ENCODE measurements at places on chromosomes 11 and 22.

DNA sequence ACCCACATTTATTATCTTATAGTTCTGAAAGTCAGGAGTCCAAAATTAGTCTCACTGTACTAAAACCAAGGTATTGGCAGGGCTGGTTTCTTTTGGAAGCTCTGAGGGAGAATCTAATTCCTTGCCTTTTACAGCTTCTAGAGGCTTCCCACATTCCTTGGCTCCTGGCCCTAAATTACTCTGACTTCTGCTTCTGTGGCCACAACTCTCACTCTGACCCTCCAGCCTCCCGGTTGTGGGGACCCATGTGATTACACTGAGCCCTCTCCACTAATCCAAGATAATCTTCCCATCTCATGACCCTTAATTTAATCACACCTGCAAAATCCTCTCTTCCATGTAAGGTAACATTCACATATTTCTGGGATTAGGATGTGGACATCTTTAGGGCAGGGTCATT is 110.9 kb downstream of the ARL14EP start:
- no peak for DNase-seq

DNA sequence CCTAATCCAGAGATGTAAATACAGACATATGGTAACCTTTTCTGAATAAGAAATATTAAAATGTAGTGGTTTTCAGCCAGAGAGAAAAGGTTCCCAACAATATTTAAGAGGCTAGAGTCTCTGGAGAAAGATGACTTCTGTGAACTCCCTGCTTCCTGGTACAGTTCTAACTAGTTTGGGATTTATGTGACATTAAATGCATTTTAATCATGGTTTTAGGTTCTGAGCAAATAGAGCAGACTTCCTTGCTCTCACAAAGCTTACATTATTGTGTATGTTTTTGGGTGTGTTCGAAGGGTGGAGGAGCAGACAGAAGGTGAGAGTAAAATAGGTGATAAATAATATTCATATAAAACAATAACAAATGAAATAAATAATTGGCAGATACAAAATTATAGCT is 250.1 kb upstream of the LUZP2 start:
- no peak for DNase-seq

- no peak for DNase-seq
Measured at GRCh38 chr11:24837112-24837511, 340.3 kb downstream of the LUZP2 start.

DNA sequence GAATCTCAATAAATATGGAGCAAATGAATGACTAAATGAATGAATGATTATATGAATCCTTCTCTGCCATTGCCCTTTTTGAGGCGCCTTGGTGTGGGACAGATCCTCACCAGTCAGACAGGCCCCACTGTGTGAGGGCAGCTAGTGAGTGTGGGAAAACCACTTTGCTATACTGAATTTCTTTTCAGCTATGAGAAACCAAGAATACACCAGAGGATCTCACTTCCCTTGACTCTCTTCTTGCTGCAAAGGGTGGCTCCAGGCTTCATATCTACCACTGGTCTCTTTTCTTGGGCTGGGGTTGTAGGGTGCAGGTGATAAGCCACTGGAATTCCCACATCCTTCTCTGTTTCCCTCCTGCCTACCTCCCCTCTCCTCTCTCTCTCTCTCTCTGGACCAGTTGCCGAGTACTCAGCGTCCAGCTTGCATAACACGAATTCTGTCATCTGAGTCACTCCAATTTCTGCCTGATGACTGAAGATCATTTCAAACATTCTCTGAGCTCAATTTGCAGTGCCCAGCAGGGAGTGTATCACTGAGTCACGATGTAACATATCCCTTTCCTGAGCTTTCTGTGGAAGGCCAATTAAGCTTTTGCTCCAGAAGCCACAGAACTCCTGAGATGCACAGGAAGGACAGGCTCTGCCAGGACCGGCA is 304.3 kb upstream of the NCAM1 start:
- no peak for DNase-seq

GRCh38 chr11:109112821-109113280 is 309.1 kb upstream of the C11orf87 start:
- DNase-seq, result no peak

GRCh38 chr11:35039076-35039475 is 99.9 kb upstream of the CD44 start:
- no peak for DNase-seq

DNA sequence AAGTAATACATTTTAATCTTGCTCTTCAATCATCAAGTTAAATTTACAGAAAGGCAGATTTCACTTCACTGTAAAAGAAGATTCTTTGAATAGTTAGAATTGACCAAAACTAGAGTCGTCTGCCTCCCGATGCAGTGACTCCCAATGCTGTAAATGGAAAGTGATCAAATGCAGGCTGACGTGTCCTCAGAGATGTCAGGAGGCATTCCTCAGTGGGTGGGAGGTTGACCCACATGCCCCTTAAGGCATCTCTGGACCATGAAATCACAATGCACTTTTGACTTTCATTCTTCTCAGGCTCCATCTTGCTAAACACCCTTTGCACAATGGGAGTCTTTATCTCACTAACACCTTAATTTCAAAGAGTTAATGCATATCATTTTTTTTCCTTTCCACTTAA is 19.0 kb upstream of the CECR2 start:
- no peak for DNase-seq

DNA sequence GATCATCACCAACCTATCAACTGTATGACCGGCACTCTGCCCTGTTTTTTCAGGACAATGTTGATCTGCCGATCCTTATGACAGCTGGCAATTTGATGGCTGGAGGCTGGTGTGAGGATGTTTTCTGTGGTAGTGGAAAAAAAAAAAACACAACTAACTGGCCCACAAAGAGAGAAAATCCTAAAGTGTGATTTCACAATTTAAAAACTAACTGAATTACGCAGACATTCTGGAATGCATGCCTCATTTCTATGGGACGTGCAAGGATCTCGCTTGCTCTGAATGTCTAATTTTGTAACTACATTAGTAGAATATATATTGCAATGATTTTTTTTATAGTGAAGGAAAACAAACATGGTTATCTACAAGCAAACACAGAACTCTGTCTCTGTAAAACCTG is 590.5 kb downstream of the ETS1 start:
- no peak for DNase-seq

DNA sequence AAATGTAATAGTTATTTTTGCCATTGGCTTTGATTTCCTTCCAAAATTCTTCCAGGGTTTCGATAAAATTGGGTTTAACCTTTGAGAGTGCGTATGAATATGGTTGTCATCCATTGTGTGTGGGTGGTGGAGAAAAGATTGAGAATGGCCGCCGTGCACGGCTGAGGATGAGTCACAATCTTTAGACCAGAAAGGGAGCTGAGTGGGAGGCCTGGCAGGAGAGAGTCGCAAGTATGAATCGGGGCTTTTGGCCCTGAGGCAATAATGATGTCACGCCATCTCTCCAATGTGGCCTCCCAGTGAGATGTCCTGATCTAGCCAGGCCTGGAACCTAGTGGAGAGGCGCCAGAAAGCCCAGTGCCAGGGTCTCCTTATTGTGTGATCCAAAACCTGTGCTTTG is 33.1 kb upstream of the SMPD1 start:
- DNase-seq, result no peak

- peak; percentile 93 for DNase-seq
Measured at GRCh38 chr11:78063440-78064181, at the start of gene THRSP. Gene THRSP (plus strand): TSS chr11:78063861. CDS start chr11:78063882, 21 bp downstream.
